Breast epithelium (tissue), 4 donors: ENCODE measurements at places on chromosomes 6 and 20. TPM values are rescaled to one million over a fixed set of nuclear protein-coding genes. Genes with fewer than 3 reads are reported as not detected.
A peak's percentile ranks its signal among the peaks of the same experiment; 100 is the strongest.

DNA sequence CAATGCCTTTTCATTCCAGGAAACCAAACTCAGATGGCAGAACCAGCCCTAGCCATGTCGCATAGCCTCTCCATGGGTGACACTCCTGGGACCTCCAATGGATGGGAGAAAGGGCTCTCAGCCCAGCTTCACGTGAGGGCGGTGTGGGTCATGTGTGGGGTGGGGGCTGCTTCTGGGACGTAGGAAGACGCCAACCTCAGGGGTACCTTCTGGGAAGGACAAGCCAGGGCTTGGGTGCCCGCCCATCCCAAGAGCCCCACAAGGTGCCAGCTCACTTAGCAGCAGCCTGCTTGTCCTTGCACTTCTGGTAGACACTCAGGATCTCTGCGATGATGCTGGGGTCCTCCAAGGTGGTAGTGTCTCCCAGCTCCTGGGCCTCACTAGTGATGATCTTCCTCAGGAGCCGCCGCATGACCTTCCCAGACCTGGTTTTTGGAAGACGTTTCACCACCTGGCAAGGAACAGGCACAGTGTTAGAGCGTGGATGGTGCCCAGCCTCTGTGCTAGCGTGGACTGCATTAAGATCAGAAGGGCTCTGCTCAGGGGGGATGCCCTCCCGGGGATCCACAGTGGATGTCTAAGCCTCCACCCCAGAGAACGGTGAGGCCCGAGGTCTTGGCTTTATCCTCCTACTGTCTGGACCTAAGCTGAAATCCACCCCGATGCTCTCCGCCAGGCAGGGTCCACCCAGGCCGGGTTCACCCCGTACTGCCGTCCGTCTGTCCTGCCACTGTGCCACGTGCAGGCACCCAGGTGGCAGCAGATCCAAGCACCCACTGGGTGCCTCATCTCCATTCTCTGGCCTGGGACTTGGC lies 15.1 kb upstream of the APMAP start:
- peak; percentile 13 for DNase-seq

DNA sequence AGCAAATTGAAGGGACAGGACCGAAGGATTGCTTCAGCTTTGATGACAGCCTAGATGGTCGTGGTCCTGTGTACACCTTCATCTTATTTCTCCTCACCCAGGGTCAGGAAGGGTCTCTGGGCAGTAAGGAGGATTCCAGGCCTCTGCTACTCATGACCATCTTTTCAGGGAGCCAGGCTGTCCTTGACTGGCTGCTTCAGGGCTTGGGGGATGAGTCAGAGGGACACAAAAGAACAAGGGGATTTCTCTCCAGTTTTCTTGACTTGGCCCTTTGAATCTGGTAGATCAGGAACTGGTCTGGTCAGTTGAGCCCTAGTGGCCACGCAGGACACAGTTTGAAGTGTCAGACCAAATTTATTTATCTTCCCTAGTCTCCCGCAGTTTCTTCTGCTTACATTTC lies 402.1 kb upstream of the CHD6 start:
- DNase-seq = no peak

DNA sequence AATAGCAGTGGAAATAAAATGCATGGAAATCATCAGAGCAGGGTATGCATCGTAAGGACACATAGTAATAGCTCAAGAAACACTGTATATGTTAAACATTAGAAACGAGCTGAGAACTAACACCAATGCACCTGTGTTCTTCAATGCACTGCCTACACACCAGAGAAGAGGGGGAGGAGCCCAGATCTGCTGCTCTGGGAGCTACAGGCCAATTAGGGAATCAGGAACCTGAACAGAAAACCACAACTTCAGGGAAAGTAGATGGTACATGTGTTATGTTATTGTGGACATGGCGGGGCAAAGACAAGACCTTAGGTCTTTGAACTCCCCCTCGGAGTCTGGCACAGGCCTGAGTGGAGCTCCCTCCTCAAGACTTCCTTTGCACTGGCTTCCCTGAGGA lies 39.7 kb downstream of the RIPOR3 start:
- DNase-seq = no peak

- no peak for DNase-seq
Measured at GRCh38 chr20:43988867-43989266, 74.2 kb downstream of the TOX2 start.

- peak; percentile 72 for DNase-seq
Measured at GRCh38 chr6:159716247-159717096, 10.8 kb upstream of the WTAP start.

DNA sequence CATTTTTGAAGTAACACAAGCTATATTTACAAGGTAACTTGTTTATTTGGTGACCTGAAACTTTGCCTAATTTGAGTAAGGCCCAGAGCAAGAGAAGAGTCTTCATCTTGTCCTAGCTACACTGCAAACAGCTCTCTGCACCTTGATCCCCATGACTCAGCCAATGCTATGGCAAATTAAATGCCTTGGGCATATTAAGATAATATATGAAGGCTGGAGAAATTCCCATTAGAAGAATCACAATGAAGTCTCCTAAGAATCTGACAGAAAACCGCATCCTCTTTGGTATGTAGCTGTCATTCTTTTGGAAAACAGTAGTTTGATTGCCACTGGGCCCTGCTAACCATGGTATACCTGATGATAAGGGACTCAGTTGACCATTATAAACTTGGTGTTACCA lies 204.5 kb downstream of the UBE3D start:
- no peak for DNase-seq

DNA sequence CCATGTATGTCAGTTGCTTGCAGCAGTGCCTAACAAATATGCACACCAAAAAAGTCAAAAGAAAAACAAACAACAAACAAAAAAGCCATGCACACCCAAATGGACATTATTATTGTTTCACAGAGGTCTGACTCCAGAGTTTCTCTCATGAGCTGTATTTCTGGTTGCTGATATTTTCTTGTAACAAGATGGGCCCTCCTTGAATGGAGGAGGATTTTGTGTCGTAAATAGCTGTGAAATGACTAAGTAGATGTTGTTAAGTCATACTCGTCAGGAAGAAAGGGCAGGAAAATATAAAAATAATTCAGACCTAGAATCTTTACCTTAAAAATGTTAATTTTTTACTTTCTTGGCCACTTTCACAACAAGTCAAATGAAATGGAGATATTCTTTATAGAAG lies 96.0 kb downstream of the PLEKHG1 start:
- DNase-seq = no peak

GRCh38 chr6:37938909-37939308 lies 119.4 kb downstream of the ZFAND3 start:
- no peak for DNase-seq

GRCh38 chr6:149157126-149157525 lies 160.4 kb upstream of the TAB2 start:
- no peak for DNase-seq

GRCh38 chr20:44603327-44603726 lies 20.9 kb downstream of the PKIG start:
- DNase-seq = no peak

GRCh38 chr6:25692472-25692871 lies 40.5 kb downstream of the SCGN start:
- no peak for DNase-seq

GRCh38 chr6:141561154-141561553 lies 571.6 kb upstream of the GJE1 start:
- DNase-seq = no peak

DNA sequence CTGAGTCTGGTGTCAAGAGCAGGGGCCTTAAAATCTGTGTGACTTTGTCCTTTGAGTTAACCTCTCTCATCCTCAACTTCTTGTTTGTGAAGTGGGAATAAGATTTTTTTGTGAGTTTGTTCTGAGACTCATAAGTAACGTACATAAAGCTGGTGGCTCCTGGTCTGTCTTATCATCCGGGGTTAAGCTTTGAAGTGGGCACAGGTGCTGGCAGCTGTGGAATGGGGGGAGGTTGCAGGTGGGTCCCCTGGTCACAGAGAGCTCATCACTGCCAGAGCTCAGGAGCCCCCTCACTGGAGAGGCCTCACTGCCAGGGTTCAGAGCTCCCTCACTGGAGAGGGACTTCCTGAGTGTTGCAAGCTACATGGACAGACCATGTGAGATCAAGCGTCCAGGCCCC lies 174.1 kb downstream of the NRN1 start:
- DNase-seq = no peak

GRCh38 chr6:116004841-116005815 lies 55.6 kb downstream of the FRK start:
- DNase-seq = no peak

DNA sequence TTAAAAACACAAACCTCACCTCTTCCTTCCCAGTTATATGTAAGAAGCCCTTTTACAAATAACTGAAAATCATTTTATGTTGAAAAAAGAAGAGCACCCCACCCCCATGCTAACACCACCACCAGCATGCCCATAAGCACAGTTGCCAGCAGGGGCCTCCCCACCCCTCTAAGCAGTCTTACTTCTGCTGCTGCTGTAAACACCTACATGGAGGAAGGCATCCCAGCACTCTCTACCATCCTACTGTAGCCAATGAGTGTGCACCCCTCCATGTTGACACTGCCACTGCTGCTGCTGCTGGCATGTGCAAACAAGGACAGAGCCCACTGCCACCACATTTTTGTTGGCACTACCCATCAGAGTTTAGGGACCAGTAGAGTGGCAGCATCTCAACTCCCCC lies 49.6 kb upstream of the PHIP start:
- no peak for DNase-seq

GRCh38 chr20:48892891-48893290 lies 28.6 kb upstream of the ARFGEF2 start:
- no peak for DNase-seq

GRCh38 chr20:63035603-63036185 lies 28.9 kb upstream of the BHLHE23 start:
- DNase-seq = no peak

DNA sequence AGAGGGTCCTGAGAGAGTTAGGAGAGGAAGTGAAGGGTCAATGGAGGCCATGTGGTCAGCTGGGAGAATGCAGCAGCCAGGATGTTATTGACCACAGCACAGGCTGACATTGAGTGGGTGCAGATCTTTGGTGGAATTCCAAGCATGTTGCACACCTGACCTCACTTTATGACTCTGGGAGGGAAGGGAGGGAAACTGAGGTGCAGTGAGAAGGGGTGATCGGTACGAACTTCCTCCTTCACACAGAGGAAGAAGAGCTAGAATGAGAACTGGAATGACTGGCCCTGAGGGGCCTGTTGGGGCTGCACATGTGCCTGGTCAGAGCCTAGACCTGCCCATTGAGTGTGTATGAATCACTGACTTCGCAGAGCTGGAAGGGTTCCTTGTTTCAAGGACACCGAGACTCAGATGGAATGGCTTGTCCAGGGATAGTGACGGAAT lies 9.8 kb downstream of the FAM83D start:
- no peak for DNase-seq

DNA sequence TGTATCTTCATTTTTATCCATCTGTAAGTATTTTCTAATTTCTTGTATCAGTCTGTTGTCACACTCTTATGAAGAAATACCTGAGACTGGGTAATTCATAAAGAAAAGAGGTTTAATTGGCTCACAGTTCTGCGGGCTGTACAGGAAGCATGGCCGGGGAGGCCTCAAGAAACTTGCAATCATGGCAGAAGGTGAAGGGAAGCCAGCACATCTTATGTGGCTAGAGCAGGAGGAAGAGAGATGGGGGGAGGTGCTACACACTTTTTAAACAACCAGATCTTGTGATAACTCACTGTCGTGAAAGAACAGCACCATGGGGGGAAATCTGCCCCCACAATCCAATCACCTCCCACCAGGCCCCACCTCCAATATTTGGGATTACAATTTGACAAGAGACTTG lies 10.9 kb upstream of the BCKDHB start:
- no peak for DNase-seq

DNA sequence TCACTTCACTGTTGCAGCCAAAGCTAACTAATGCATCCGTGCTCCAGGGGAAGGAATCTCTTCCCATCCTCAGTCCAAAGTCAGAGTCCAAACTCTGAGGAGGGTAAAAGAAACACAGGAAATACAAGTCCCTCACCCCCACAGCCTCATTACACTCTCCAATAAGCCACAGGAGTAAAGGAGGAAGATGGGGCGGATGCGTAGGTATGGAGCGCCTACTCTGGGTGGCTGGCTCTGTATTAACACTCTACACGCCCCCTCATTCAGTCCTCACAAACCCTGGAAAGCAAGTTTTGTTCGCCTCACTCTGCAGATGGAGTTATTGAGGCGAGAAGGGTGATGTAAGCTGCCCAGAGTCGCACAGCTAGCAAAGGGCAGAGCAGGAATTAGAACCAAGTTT lies 242.9 kb downstream of the NRN1 start:
- DNase-seq = no peak

GRCh38 chr6:14000901-14001300 lies 76.1 kb downstream of the RNF182 start:
- DNase-seq = no peak

DNA sequence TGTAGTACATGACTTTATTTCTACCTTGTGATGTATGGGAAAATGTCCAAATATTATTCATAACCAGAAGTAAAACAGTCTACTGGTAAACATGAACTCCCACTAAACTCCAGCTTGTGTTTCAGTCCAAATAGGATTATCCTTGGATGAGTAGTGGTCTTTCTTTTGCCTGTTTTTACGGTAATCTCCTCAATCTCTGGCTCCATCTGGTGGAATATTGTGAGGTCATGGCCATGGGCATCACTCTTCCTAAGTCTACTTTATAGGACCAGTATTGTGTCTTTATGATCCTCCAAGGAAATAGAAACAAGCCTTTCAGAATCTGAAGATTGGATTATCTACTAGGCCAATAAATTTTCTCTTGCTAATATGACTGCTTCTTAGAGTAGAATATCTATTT lies 505.0 kb downstream of the BMP2 start:
- DNase-seq = no peak

DNA sequence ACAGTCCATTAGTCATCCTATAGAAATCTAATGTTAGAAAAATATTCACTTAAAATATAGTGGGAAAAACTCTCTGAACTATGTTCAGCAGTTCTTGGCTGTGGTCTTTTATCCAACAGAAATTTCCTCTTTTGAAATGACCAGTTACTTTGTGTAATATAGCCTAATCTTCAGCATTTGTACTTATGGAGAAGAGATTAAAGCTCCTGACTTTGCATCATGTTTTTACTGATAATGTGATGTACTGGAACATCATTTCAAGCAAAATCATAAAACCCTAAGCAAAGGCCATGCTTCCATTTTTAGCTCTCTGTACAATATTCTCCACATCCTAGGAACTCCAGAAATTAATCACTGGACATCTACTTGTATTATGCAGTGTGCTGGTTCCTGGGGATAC lies 430.8 kb upstream of the RUNX2 start:
- DNase-seq = no peak

DNA sequence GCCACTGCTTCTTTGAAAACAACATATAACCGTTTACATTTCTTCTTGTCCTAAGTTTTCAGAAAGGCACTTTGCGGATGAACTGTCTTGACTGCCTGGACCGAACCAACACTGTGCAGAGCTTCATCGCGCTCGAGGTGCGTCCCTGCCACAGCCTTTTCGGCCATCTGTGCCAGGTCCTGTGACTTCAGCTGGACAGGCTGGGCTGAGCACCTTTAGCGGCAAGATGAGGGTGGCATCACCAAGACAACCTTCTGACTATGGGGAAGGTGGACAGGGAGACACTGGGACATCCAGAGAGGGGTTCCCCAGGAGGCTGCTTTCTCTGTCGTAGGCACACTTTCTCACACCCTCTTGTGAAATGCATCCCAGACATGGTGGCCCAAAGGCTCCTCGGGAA lies 82.1 kb downstream of the SYNJ2 start:
- no peak for DNase-seq

GRCh38 chr20:38665506-38666285 lies 58.6 kb upstream of the SLC32A1 start:
- no peak for DNase-seq

Gene TAGAP
- 4.2 TPM for total RNA-seq

Gene COL19A1
- total RNA-seq = not detected

Gene TRIM40
- total RNA-seq = not detected

Gene PAX1
- not detected for total RNA-seq

Gene TTLL9
- total RNA-seq = 0.16 TPM

Gene HFE
- 5.6 TPM for total RNA-seq
